SW480 (cell line): ENCODE measurements at places on chromosomes 1 and 21.

- no peak for DNase-seq
Measured at GRCh38 chr1:212438831-212439237, 6.1 kb downstream of the NENF start.

DNA sequence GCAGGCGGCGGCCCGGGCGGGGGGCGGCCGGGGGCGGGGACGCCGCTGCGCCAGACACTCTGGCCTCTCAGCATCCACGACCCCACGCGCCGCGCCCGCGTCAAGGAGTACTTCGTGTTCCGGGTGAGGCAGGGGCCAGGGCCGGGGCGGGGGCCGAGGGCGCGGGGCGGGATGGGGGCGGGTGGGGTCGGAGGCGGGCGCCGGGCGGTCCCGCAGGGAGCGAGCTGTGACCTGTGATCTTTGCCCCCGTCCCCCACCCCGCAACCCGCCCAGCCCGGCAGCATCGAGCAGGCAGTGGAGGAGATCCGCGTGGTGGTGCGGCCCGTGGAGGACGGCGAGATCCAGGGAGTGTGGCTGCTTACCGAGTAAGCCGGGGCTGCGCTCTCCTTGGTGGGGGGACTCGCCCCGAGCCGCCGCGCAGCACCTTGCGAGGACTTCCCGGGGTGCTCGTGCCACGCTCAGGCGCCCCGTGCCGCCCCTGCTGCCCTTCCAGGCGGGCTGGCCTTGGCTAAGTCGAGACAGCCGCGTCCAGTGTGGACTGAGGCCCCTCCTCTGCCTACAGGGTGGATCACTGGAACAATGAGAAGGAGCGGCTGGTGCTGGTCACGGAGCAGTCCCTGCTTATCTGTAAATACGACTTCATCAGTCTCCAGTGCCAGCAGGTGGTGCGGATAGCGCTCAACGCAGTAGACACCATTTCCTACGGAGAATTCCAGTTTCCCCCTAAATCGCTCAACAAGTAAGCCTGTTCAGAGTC lies 514 bp downstream of the TPRG1L start:
- peak; percentile 72 for DNase-seq

GRCh38 chr1:176531036-176531435 lies 68.1 kb downstream of the PAPPA2 start:
- DNase-seq: no peak

DNA sequence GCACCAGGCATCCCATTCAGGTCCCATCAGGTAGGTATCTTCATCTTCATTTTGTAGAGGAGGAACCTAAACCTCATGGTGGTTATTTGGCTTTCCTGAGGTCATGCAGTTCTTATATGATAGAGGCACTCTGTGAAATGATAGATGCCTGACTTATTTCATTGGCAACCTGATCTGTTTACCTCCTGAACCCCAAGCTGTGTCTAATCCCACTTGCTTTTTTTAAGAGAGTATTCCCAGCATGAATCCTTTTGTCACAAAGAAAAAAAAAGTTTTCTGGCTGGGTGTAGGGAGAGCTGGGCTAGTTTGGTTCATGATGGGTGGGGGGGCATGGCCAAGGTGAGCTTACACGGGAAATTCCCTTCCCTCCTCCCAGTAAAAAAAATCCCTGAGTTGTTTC lies 154.2 kb downstream of the TENT5C start:
- no peak for DNase-seq

GRCh38 chr1:181499825-181500224 lies 16.5 kb downstream of the CACNA1E start:
- no peak for DNase-seq

GRCh38 chr1:7680955-7681268 lies 90.2 kb upstream of the VAMP3 start:
- DNase-seq: no peak

DNA sequence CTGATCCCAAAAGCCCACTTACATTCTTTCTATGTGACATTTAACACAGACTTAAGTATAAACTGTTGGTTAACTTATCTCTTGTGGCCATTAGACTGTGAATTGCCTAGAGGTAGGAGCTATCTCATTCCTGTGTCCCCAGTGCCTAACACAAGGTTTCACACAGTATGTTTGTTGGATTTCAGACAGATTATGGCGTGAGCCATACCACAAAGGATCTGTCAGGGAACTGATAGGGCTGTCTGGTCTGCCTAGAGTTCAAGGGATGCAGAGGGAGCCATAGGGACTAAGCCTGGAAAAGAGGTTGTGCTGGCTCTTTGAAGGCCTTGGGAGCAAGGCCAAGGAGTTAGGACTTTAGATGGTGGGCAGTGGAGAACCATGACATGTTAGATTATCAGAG lies 40.0 kb downstream of the MEF2D start:
- DNase-seq: no peak

DNA sequence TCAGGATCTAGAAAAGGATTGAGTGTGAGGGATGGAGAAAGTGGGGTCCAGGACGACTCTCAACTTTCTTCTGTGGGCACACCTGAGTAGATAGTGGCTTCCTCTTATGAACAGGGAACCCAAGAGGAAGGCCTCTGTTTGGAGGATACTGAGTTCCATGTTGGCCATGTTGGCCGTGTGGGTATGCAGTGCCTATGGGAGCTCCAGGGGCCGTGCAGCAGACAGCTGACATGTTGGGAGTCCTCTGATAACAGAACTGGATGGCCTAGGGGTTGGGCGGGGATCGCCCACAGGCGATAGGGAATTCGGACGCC lies 43.0 kb downstream of the TMEM53 start:
- DNase-seq: no peak
